ENCODE measurements at places on chromosomes 5 and 9.

GRCh38 chr9:77374266-77374665 is 196.9 kb downstream of the VPS13A start:
- DNase-seq, result peak; percentile 36

GRCh38 chr9:119157196-119157595 is 212.0 kb downstream of the BRINP1 start:
- no peak for DNase-seq

GRCh38 chr5:45225571-45226031 is 416.9 kb downstream of the MRPS30 start:
- DNase-seq, result no peak

DNA sequence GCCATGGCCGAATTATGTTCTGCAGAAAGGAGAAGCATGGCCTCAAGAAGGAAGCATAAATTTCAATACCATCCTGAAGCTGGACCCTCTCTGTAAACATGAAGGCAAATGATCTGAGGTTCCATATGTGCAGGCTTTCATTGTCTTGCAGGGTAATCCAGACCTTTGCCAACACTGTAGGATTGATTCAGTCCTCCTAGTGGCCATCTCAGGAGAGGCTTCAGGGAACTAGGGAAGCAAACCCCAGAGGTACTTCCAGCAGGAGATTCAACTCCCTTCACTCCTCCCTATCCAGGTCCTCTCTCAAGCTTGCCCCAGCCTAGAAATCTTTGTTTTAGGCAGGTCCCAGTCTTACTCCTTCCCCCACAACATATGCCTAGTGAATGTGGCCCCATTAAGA is 99.3 kb upstream of the HCN1 start:
- no peak for DNase-seq

GRCh38 chr5:19200251-19200650 is 787.7 kb downstream of the CDH18 start:
- no peak for DNase-seq

DNA sequence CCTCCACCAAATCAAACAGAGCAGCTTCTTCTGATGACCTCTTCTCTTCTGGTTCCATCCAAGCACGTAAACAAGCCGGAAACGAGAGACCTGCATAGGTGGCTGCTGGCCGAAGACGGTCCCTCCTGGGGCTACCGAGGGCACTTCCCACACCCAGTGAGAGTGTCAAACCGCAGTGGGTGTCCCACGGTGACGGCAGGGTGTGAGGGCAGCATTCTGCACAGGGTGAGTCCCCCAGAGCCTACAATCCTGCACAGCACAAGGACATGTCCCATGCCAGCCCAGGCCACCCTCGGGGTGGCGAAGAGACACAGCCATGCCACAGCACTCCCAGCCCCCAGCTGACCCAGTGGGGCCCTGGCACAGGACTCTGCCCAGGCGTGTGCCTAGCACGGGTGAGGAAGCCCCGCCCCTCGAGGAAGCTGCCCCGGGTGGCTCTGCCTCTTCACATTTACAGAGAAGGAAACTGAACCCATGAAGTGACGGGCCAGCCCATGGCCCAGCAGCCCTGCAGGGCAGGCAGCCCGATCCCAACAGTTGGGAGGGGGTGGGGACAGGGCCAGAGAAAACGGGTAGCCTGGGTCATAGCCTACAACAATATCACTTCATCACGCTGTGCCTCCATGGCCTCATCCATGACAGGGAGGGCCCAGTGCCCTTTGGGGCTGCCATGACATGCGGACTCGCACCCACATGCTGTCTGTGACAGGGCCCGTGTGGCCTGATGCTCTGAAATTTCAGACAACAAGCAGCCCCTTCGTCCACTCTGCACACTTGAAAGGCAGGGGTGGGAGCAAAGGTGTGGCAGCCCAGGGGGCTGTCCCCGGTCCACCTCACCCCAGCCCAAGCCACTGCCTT is 43.2 kb downstream of the SEMA4D start:
- DNase-seq, result no peak

DNA sequence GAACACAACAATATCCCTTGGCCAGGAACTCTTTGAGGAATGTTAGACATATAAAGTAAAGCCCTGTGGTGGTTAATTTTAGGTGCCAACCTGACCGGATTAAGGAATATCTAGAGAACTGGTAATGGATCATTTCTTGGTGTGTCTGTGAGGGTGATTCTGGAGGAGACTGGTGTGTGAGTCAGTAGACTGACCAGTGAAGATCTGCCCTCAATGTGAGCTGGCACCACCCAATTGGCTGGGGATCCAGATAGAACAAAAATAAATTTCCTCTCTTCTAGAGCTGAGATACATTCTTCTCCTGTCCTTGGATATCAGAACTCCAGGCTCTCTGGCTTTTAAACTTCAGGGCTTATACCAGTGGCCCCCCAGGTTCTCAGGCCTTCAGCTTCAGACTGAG is 56.2 kb upstream of the TNPO1 start:
- DNase-seq, result no peak

DNA sequence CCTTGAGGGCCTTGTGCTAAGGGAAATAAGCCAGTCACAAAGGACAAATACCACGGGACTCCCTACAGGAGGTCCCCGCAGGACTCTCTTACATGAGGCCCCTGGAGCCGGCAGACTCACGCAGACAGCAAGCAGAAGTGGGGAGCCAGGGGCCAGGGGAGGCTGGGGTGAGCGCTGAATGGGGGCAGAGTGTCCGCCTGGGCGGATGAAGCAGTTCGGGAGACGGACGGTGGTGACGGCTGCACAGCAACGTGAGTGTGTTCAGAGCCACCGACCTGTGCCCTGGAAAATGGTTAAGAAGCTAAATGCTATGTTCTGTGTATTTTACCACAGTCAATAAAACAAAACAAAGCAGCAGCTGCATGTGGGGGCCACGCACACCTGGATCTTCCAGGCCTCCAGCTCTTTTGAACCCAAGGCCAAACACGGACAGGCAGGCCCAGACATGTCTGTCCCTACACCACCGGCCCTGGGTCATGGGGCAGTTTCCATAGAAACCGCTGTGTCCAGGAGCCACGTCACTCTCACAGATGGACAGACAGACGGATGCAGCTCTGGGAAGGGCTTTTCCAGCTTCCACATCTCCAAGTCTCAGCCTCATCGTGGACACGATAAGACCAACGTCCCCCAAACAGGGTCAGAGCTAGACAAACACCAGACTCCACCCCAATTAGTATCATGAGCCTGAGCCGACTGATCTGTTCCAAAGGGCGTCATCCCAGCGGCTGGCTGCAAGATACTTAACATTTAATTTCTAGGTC is 103.9 kb downstream of the VAV2 start:
- DNase-seq, result no peak

- no peak for DNase-seq
Observed at GRCh38 chr9:38417003-38417945, 7.0 kb downstream of the IGFBPL1 start.

DNA sequence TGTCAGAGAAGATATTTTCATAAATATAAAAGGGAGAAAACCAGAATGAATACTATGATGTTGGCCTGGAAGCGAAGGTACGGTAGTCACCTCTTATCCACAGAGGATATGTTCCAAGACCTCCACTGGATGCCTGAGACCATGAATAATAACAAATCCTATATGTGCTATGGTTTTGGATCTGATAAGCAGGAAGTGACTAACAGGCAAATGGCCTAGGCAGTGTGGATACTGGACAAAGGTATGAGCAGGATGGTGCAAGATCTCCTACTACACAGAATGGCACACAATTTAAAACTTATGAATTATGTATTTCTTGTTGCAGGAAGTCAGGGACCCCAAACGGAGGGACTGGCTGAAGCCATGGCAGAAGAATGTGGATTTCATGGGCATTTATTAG is 48.2 kb downstream of the ADAMTS12 start:
- DNase-seq, result peak; percentile 64

DNA sequence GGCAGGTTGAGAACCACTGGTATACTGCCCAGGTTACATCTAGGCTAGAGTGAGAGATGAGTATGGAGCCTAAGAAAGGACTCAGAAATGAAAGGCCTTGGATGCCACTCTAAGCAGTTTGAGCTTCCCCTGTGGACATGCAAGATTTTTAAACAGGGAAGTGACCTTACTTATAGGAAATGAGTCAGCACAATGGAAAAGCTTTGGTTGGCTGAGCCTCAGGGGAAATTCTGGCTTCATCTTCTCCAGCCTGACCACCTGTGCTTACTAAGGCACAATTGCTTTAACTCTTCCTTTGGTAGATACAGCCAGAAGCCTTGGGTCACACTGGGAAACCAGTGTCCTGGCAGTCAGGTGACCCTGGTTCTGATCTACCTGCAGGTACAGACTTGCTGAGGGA is 380.2 kb upstream of the ZNF462 start:
- DNase-seq, result no peak

- no peak for DNase-seq
Observed at GRCh38 chr5:125245216-125245615, 498.8 kb upstream of the ZNF608 start.

DNA sequence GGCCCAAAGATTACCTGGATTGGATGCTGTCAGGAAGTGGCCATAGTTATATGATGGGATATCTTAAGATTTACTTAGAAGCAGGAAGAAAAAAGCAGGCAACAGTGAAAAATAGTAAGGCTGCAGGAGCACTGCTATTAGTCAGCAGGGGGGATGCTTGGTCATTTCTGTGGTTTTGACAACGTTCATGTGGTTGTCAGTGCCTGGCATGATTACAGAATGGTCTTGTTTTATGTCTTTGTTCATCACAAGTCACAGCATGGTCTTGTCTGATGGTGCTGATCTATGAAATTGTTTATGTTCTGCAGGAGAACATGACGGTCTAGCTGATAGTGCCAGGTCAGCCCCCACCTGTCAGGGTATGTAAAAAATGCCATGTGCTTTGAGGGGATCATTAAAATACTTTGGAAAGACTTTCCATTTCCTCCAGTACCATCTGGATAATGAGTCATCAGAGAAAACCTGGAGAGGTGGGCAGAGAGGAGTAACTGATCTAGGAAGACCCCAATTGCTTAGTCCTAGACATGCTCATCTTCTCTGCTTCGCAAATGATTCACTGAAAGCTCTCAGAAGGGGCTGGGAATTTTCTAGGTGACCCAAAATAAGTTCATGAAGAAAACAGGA is 48.5 kb downstream of the PLGRKT start:
- peak; percentile 73 for DNase-seq

- no peak for DNase-seq
Observed at GRCh38 chr5:8930021-8930420, 615.9 kb downstream of the SEMA5A start.

Measured in cardiac fibroblast (primary cell).